ENCODE measurements at places on chromosomes 12 and 14. TPM values are rescaled to one million over a fixed set of nuclear protein-coding genes. Genes with fewer than 3 reads are reported as not detected.

POLR3B gene
- total RNA-seq = 17.6 TPM

RNASE7 gene
- not detected for total RNA-seq

DAO gene
- not detected for total RNA-seq

ITGA7 gene
- 3.3 TPM for total RNA-seq

KRT6A gene
- total RNA-seq = 0.74 TPM

HPD gene
- not detected for total RNA-seq

RNF212B gene
- not detected for total RNA-seq

ZDHHC22 gene
- not detected for total RNA-seq

MGST1 gene
- 67.4 TPM for total RNA-seq

BATF gene
- 1.5 TPM for total RNA-seq

RFX4 gene
- not detected for total RNA-seq

SLCO1B1 gene
- not detected for total RNA-seq

COCH gene
- 19.8 TPM for total RNA-seq

DTX1 gene
- total RNA-seq = 535 TPM

HIGD1C gene
- total RNA-seq = not detected

TAMALIN gene
- 1.3 TPM for total RNA-seq

ARL6IP4 gene
- total RNA-seq = 213 TPM

CCDC184 gene
- not detected for total RNA-seq

MYF5 gene
- total RNA-seq = not detected

SERPINA10 gene
- not detected for total RNA-seq

C12orf42 gene
- total RNA-seq = not detected

NAA25 gene
- 50.3 TPM for total RNA-seq

MIPOL1 gene
- total RNA-seq = not detected

RNASE2 gene
- not detected for total RNA-seq

ASPG gene
- not detected for total RNA-seq

RFLNA gene
- not detected for total RNA-seq

SSPN gene
- not detected for total RNA-seq

OR4E2 gene
- total RNA-seq = not detected

ADSS1 gene
- 2.1 TPM for total RNA-seq

CD163L1 gene
- not detected for total RNA-seq

NDUFB1 gene
- total RNA-seq = 122 TPM

PNN gene
- total RNA-seq = 214 TPM

GALC gene
- total RNA-seq = 18.0 TPM

COX8C gene
- total RNA-seq = not detected

IKBIP gene
- total RNA-seq = 25.5 TPM

PRR13 gene
- 219 TPM for total RNA-seq

ADGRD1 gene
- 1.4 TPM for total RNA-seq

CBLN3 gene
- 6.7 TPM for total RNA-seq

TEDC1 gene
- 58.0 TPM for total RNA-seq

INHBC gene
- 0.36 TPM for total RNA-seq

PRR4 gene
- not detected for total RNA-seq

CIDEB gene
- 1.6 TPM for total RNA-seq

SOX5 gene
- total RNA-seq = not detected

ANO4 gene
- total RNA-seq = not detected

WNT1 gene
- total RNA-seq = not detected

CPSF6 gene
- total RNA-seq = 165 TPM

KSR2 gene
- total RNA-seq = 0.09 TPM

PTPRR gene
- total RNA-seq = not detected

POMT2 gene
- total RNA-seq = 31.4 TPM

CAPZA3 gene
- total RNA-seq = not detected

UBC gene
- 682 TPM for total RNA-seq

OVCH1 gene
- not detected for total RNA-seq

PUS7L gene
- 27.0 TPM for total RNA-seq

ACOT6 gene
- total RNA-seq = not detected

CORO1C gene
- 127 TPM for total RNA-seq

DEPDC4 gene
- total RNA-seq = 3.4 TPM

NT5DC3 gene
- total RNA-seq = 6.2 TPM

C12orf57 gene
- total RNA-seq = 130 TPM

DNAH10 gene
- total RNA-seq = 0.04 TPM
